ENCODE measurements at places on chromosomes 2 and 18.

GRCh38 chr2:236561874-236562273 lies 7.8 kb upstream of the ACKR3 start:
- no peak for DNase-seq

DNA sequence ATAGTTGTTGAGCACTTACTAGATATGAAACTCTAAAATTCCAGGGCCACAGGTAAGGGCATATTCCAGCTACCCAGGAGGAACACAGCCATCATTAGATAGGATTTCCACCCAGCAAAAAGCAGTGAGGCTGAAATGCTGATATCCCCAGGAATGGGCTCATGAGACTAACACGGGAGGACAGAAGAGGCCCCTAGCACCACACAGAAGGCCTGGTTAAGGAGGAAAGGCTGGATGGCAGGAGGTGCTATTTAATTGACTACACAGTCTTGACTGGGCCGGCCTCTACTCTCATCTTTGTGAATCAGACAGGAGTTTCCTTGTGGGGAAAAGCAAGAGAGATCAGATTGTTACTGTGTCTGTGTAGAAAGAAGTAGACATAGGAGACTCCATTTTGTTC lies 61.7 kb downstream of the MRPL35 start:
- DNase-seq, result no peak

DNA sequence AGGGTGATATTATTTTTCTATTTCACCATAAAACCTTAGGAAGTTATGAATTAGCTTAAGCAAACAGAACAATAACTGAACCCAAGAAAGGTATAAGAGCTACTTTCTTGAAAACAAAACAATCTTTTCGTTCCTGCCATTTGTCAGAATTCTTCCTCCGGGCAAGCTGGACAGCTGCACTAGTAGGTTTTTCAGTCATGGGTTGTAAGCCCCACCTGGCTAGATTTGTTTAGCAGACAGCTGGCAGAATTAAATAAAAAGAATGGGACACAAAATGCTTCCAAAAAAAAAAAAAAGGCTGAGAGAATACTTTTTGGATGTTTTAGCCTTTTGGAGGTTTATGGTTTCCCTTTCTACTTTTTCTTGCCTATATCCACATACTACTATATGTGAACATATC lies 694.1 kb downstream of the ARHGAP15 start:
- DNase-seq, result no peak

- no peak for DNase-seq
Observed at GRCh38 chr2:62305421-62306176, 109.7 kb downstream of the B3GNT2 start.

GRCh38 chr2:199148076-199148845 lies 309.5 kb downstream of the SATB2 start:
- DNase-seq, result no peak

- DNase-seq, result peak; percentile 60
Observed at GRCh38 chr18:26540043-26540628, 8.2 kb downstream of the KCTD1 start.

- no peak for DNase-seq
Observed at GRCh38 chr2:151819920-151820319, 8.3 kb downstream of the ARL5A start.

DNA sequence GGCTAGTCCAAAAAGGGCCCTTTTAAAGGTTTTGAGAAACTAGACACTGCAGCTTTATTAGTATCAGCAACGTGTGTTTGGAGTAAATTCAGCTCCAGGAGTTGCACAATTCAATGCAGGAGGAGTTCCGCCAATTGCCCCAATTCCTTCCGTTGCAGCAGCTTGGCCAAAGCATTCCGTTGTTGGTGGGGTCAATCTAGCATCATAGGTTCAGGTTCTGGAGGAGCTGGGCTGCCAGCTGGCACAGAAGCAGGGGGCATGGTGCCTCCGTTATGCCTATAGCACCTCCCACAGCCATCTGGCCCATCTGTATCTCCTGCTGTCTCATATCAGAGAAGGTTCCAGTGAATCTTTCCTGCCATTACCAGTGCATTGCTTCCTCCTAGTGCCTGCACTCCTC lies 55.4 kb downstream of the REL start:
- DNase-seq, result no peak

DNA sequence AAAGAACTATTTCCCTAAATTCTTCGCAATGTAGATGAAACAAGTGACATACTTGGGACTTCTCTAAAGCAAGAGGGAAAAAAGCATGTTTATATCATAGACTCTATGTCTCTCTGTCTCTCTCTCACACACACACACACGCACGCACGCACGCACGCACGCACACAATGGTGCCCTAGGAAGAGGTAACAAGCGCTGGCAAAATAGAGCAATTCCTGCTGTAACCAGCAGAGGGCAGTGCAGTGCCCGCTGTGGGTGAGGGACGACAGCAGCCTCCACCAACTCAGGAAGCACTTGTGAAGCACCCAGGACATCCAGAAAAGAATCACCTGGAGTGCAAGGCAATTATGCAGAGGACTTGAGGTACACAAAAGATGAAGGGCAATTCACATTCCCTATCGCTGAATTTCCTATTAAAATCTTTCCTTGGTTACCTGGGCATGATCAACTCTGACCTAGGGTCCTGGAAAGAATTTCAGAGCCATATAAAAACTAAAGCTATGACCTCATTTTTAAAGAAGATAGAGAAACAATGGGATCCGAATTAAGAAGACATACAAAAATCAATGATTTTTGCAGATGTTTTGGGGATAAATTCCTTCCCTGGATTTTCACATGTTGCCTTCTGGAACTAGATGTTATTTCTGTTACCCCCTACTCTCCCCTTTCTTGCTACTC lies 166.4 kb downstream of the PDE11A start:
- DNase-seq, result peak; percentile 78

DNA sequence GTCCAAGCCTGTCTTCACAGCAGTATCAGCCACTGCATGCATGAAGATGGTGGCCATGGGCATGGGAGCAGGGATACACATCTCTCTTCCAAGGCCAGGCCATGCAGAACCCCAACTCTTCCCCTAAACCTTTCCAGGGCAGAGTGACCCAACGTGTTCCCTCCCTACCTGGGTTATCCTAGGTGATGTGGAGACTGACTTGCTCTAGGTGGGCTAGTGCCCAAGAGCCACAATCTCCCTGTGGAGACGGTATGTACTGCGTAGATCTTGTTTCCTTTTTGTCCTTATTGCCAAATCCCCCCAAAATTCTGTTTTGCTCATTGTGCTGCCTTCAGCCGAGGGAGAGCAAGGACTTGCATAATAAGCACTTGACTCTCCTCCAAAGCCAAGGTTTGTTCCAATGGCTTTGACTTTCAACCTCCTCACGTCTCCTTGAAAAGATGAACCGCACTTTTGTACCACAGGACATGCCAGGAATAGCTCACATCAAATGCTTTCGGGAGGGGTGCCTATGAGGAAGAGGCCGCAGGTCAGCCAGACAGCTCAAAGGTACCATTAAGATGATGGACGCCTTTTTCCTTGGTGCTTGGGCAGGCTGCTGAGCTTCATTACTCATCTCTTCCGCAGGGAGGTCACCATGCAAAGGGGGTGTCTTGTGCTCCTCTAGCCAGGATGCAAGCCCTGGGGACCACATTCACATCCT lies 76.2 kb upstream of the GLI2 start:
- no peak for DNase-seq

GRCh38 chr18:6929370-6930102 lies 188.1 kb downstream of the LAMA1 start:
- DNase-seq, result no peak

DNA sequence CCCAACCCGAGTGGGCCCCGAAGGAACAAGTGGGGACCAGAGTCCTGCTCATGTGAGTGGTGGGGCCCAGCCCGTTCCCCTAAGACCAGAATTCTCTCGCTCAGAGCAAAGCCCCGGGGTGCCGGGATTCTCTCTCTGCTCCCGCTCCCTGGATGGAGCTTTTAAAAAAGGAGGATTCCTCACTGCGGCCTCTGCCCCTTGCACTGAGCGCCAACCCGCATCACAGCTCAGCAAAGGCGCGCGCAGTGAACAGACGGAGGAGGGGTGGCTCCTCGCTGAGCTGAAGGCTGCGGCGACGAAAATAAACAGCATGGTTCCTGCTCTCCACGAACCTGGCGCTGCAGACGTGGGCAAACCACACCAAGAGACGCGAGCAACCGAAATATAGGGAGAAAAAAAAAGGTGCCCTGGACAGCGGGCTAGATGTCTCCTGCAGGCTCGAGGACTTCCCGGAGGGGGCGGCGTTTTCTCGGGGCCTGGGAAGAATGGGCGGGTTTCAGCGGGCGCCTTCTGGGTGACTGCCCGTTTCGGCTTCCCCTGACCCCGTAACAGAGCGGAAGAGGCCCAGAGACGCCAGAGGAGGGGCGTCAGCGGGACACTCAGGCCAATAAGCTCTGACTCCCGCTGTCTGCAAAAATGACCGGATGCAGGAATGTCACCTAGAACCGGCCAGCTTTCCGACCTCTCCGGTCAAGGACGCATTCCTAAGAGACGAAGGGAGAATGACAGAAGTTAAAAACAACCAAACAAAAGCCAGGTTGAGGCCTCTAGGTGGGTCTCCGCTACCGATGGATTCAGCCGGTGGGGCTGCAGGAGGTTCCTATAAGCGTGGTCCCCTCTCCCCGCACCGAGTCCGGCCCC lies 819 bp upstream of the KLF11 start:
- peak; percentile 70 for DNase-seq

- DNase-seq, result peak; percentile 5
Observed at GRCh38 chr2:169637620-169638019, 53.5 kb downstream of the PPIG start.

GRCh38 chr18:62839874-62840713 lies 124.8 kb downstream of the PHLPP1 start:
- peak; percentile 20 for DNase-seq

- peak; percentile 43 for DNase-seq
Observed at GRCh38 chr2:216188956-216189355, 79.8 kb downstream of the XRCC5 start.

DNA sequence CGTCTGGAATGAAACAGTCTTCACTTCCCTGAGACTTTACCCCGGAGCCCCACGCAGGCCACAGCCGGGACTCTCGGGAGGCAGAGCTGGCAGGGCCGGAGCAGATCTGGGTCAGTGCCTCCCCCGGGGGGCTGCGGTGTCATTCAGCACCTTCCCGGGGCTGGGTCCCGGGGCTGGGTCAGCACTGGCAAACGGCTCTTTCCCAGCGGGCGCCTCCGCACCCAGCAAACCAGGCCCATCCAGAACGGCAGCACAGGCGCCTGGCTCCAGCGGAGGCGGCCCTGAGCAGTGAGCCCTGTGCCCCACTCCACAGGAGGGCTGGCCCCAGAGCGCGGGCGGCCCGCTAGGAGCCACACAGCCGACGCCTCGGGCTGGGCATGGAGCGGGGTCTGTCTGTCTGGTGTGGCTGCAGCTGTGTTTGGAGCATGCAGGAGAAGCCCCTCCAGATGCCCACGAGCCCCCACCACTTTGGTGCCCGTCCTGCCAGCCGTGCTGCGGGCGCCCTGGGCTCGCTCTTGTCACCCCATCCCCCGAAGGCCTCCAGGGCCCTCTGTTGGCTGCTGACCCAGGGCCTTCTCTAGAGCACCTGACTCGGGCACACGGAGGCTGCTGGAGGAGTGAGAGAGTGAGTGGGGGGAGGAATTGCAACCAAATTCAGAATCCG lies 132.1 kb upstream of the CTDP1 start:
- DNase-seq, result no peak

DNA sequence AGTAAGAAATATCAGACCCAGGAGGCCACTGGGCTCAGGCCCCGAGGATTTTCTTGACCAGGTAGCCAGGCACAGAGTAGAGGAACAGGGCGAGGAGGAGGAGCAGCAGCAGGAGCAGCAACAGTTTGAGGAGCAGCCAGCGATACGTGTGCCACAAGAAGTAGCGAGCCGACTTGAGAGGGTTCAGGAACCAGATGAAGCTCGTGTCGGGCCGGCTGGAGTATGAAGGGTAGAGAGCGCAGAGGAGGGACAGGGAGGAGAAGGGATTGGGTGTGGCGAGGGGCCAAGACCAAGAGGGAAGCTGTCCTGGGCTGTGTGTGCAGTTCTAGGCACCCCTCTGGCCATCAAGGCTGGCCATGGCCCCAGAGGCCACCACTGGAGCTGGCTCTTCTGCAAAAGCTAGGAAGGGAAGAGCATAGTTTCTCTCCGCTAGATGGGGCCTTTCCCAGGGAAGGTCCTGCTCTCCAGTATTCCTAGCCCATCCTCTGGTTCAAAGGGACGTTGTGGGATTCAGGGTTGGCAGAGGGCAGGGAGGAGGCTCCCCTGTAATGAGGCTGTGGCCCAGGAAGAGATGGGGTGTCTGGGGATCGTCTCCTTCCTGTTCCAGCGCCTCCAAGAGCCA lies 17.8 kb downstream of the OTOF start:
- peak; percentile 38 for DNase-seq

GRCh38 chr2:101815154-101815553 lies 117.6 kb downstream of the MAP4K4 start:
- no peak for DNase-seq

- no peak for DNase-seq
Observed at GRCh38 chr2:61529944-61530735, 8.0 kb downstream of the XPO1 start.

GRCh38 chr2:100344433-100344832 lies 22.1 kb upstream of the LONRF2 start:
- DNase-seq, result no peak

GRCh38 chr2:234869969-234870368 lies 81.8 kb upstream of the SH3BP4 start:
- DNase-seq, result no peak

- no peak for DNase-seq
Observed at GRCh38 chr2:181224866-181225265, 232.3 kb upstream of the ITGA4 start.

GRCh38 chr2:131023758-131024157 lies 69.5 kb downstream of the FAM168B start:
- DNase-seq, result no peak

- DNase-seq, result no peak
Observed at GRCh38 chr2:229719926-229720647, 5.7 kb upstream of the DNER start.

DNA sequence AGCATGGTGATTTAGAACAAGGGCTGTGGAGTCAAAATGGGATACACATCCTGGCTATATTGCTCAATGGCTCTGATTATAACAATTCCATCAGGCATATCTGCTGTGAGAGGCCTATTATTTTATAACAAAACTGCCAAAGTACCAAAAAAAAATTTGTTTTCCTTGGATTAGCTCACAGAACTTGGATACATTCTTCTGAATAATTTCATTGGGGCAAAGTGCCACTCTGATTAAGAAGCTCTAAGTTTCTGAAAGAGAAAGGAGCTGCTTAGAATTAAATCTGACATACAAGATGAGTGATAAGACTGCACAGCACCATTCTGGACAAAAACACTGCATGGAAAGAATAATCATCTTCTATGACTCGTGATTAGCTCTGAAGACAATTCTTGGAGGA lies 85.7 kb downstream of the SMC6 start:
- no peak for DNase-seq

- no peak for DNase-seq
Observed at GRCh38 chr2:126356631-126357030, 299.3 kb upstream of the GYPC start.

Measured in AG20443 (cell line).